Left ventricle myocardium superior (tissue), 1 donor: ENCODE measurements at places on chromosomes 5 and 9.
A peak's percentile ranks its signal among the peaks of the same experiment; 100 is the strongest.

DNA sequence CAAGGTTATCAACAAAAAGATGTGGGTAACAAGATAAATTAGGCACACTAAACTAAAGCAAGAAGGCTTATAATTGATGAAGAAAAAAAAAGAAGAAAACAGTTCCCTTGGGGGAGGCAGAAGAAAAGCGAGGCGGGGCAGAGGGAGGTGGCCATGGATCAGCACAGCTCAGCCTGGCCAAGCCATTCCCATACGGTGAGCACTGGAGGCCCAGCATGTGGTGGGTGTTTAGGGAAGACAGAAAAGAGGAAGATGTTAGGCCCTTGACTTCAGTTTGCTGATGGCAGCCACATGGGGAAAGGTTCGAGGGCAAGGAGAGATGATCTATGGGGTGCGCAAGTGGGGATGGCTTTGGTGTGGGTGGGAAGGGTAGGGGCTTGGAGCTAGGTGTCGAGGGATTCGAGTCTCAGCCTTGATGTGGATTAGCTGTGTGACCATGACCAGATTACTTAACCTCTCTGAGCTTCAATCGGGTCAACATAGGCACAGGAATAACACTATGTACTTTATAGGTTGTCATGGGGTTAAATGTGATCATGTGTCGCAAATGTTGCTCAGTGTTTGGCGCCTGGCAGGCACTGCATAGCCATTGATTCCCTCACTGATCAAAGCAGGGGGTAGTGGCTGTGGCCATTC, 10.3 kb upstream of the STC2 start:
- no peak for DNase-seq

- no peak for DNase-seq
Observed at GRCh38 chr5:169584998-169585451, 1.5 kb downstream of the SPDL1 start.

GRCh38 chr9:27784847-27785713, 211.8 kb upstream of the C9orf72 start:
- DNase-seq: no peak

GRCh38 chr9:14783358-14783757, 60.8 kb upstream of the CER1 start:
- no peak for DNase-seq

- DNase-seq: no peak
Observed at GRCh38 chr9:98280574-98280973, 25.1 kb upstream of the TBC1D2 start.

DNA sequence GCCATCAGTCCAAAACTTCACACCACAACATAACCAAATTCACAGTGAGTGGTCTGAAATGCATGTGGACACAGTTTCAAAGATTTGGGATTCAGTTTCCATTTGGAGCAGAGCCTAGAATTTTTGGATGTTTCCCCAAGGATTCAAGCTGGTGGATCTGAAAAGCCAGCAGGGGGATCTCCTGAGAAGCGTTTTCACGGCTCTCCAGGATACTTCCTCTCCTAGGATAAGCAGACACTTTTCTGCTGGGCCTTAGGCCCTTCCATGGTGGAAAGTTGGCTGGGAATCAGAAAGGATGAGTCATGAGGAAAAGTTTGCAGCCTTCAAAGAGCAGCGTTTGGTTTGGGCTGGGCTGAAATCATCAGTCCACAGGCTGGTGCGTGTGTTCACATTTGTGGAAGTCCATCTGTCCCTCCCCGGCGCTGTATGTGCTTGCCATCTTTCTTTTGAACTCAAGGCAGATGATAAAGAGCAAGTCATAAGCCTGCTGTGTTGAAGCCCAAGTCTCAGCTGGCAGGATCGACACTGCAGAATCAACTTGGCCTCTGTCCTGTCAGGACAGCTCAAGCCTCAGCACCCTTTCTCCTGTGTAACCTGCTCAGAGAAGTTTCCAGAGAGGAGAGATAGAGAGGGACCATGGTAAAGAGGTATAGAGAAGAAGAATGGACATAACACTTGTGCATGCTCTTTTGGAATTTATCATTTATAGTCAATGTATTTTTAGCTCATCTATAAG, 152.6 kb upstream of the MSX2 start:
- peak; percentile 41 for DNase-seq

GRCh38 chr5:39759701-39760100, 334.9 kb upstream of the DAB2 start:
- DNase-seq: no peak

- DNase-seq: peak; percentile 77
Observed at GRCh38 chr9:133726401-133727276, 11.5 kb downstream of the SARDH start.

DNA sequence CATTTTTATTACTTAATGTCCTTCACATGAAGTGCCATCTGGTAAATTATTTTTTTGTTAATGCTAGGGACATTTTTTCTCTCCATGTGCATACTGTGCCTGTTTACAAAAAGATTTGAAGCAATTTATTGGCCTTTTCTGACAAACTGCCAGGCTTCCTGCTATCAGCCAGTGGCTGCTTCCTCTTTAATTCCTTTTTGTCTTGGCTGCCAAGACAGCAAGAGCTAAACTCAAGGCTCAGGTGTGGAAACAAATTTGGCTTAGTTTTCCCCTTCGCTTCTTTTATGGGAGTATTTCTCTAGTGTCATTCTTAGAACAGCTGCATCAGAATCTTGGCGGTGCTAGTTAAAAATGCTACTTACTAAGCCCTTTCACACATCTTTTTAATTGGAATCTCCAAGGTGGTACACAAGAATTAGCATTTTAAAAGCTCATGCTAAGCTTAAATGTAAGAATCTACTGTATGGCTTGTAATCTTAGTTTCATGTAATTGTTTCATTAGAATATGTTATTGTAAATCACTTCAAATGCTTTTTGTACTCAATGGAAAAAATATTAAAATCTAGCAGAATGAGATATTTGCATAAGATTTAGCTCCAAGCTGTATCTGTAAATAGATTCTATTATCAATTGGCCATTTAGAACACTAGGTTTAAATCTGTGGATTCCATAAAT, 134.2 kb upstream of the RASGRF2 start:
- DNase-seq: no peak

DNA sequence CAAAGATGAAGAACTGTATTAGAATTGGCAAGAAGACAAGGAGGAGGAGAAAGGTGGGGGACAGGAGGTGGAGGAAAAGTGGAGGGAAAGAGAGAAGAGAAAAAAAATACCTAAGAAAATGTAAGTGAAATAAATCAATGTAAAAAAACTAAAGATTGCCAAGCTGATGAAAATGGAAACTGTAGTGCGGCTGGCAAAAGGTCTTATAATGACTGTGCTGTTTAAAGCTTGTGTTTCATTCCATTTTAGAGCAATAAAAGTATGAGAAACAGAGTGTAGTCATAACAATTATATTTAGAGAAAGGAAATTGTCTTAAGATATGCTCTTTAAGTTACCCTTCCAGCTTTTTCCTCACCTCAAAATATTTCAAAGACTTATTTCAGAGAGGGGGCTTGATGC, 670.5 kb upstream of the SEMA6A start:
- no peak for DNase-seq

DNA sequence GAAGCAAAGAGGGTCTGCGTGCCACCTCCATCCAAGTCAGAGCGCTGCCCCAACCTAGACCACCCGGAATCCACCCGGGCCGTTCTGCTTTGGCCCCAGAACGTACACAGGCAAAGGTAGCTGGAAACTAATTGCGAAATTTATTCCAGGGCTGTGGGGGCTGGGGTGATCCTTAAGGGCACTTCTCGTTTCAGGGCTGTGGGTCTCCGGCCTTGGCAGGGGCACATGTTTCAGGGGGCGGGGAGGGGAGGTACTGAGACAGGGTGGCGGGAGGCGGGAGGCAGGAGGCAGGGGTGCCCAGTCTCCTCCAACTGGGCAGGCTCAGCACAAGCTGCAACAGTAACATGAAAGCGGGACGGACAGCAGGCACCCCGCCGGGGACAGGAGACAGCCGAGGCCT, 26.1 kb downstream of the NR5A1 start:
- DNase-seq: no peak

DNA sequence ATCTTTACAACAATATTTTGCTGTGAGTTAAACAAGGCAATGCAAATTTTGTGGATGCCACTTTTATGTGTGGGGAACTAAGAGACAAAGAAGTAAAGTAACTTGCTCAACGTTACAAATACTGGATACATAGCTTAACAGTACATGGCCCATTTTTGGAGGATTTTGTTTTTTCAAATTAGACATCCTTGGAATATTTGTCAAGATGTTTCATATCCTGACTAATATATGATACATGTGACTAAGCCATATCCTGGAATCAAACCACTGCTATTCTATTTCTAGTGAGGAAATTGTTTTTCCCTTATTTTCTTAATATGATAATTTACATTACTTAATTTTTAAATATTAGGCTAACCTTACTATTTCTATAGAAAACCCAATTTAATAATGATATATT, 529.8 kb downstream of the DMRTA1 start:
- no peak for DNase-seq

DNA sequence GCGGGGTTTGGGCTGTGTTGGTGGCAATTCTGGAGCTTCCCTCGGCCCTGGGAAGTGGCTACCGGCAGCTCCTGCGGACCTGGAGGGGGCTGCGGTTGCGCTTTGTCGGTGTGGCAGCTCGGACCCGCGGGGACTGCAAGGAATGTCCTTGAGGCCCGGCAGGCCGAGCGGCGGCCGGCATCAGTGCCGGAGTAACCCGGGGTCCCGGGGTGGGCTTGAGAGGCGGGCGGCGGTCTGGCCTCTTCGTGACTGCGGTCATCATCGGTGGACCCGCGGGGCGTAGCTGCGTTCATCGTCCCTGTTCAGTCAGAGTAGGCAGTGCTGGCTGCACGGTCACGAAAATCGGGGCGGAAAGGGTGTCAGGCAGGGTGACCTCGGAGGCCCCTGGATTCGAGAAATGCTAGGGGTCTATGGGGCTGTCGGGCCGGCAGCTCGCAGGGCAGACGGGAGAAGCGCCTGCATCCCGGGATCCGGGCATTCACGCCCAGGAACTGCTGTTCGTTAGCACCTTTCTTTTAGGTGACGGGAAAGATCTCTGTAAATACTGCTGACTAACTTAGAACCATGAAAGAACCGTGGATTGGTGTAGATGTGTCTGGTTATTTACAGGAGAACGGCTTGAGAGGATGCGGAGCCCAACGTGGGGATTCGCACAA, 474 bp downstream of the HMGCR start:
- DNase-seq: no peak

DNA sequence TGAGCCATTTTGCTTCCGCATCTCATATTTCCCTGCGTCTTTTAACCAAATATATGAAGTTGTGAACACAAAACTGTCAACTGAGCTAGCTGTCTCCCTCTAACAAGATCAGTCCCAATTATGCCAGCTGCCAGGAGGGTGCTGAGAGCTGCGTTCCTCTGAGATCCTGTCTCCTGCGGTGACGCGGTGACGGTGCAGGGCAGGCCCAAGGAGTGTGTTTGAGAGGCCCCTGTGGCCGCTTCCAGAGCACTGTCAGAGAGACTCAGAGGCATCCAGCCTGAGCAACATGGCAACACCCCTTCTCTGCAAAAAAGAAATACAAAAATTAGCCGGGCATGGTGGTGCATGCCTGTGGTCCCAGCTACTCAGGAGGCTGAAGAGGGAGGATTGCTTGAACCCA, 126.3 kb upstream of the FOXD4L5 start:
- no peak for DNase-seq

DNA sequence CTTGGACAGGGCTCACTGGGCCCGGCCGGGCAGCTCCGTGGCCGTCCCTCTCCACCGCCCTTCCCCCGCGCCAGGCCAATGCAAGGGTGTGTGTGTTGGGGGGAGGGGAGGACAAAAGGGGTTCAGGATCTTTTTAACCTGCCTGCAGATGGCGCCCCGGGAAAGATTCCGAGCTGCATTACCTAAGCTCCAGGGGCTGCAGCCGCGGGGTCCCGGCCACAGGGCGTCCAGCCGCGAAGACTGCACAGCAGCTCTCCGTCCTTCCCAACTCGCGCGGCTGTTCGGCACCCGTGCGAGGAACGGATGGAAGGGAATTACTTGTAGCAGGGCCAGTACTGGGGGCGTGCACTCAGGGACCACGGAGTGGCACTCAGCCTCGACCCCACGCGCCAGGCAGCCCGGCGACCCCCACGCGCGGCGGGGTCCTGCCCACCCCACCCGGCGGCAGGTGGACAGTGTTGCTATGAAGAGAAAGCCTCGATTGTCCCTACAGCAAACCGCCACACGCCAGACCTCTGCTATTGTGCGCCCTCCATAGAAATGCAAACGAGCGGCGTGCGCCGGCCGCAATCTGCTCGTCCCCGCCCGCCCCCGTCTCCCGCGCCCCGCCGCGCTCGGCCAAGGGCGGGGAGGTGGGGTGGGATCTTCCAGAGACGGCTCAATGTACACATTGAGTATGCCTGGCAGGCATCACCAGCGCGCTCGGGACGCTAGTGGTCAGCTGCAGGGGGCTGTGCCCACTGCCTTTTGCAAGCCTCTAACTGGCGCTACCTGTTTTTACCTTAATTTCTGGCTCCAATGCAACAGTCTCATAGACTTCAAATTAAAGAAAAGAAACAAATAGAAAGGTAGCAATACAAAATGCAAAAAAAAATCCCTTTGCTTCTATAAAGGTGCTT, 796 bp upstream of the GADD45G start:
- peak; percentile 86 for DNase-seq

- DNase-seq: peak; percentile 64
Observed at GRCh38 chr9:16136961-16137360, 584.1 kb downstream of the CCDC171 start.

GRCh38 chr9:90107040-90107725, 502.4 kb downstream of the GADD45G start:
- peak; percentile 64 for DNase-seq

- no peak for DNase-seq
Observed at GRCh38 chr5:10306806-10307205, 896 bp downstream of the CMBL start.

- DNase-seq: no peak
Observed at GRCh38 chr9:109411069-109411761, 86.9 kb downstream of the PTPN3 start.

DNA sequence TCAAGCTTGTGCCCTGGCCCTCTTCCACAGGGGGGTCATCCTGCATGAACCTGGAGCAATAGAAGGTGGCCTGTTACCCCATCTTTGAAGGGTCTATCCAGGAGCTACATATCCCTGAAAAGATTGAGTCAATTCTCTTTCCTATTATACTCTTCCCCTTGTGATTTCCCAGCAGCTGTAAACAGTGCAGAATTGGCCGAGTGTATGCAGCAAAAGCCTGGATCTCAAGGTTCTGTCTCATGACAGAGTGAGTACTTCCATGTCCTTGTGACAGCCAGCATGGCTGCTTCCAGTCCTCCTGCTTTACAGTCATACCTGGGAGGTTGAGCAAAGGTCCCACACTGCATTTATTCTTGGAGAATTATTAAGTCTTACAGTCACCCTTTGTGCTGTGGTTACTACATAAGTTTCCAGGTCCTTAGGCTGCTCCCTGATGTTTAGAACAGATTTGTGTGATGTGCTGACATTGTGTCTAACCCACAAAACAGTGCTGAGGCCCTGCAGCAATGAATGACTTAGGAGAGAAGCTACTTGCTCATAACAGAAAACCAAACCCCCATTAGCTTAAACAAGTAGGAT, 67.5 kb downstream of the NREP start:
- no peak for DNase-seq

GRCh38 chr5:173720286-173720952, 104.0 kb upstream of the BOD1 start:
- DNase-seq: no peak

GRCh38 chr5:168076561-168076991, 214.9 kb upstream of the WWC1 start:
- DNase-seq: peak; percentile 49
